ENCODE measurements at places on chromosomes 11 and 22.

DNA sequence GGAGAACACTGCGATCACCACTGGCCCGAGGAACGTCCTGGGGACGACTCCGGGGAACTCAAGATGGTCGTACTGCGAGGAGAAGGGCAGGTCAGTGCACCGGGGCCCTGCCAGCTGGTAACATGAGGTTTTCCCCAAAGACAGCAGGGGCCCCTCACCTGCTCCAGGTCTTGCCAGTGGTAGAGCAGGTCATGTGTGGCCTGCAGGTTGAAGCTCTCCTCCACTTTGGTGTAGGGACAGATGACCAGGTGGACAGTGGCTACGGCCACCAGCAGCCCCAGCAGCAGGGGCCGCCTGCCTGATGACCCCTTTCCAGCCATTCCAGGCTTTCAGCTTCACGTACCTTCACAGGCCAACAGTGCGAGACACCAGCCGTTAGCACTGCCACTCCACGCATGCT, 4.8 kb downstream of the ALG12 start:
- H3K36me3 ChIP-seq, result peaks cover 19% of the 10 kb centered on the region
- H3K4me3 ChIP-seq, result no peak overlapping the region
- no peak overlapping the region for H3K27ac ChIP-seq
- no peaks in the 10 kb centered on the region for H3K27me3 ChIP-seq

GRCh38 chr22:45672564-45673481, 1.2 kb downstream of the ATXN10 start:
- H3K27ac ChIP-seq, result no peak overlapping the region
- H3K4me1 ChIP-seq, result no peaks in the 10 kb centered on the region
- no peak for DNase-seq
- H3K27me3 ChIP-seq, result no peaks in the 10 kb centered on the region
- H3K36me3 ChIP-seq, result peaks cover 4% of the 10 kb centered on the region

DNA sequence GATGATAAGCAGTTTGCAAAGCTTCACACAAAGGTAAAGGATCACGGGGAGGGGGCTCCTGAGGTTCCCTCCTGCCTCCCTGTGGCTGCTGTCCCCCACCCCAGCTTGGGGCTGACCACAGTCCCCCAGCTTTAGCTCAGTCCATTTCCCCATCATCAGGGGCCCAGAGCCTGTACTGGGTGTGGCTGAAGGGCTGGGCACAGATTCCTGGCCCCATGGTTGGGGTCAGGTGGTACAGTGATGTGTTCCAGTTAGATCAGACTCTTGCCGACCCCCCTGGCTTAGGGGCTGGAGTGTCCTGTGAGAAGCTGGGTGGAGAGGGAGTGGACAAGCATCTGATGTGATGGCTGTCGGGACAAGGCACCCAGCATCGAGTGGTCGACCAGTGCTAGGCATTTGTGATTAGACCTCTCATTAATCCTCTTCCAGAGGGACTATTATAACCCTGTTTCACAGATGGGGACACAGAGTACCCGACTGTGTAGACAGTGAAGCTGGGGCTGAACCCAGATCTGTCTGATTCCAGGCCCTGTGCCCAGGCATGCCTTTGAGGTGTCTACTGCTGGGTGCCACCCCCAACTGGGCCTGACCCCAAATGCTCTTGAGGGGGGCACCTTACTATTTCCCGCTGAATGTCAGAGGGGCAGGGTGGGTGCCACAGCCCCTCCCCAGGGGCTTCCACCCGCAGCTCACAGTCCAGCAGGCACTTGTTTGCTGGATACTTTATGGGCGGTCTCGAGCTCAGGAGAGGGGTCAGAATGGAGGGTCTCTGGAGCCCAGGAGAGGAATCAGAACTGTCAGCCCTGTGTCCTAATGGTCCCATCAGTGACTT, 4.3 kb downstream of the SHANK3 start:
- no peaks in the 10 kb centered on the region for H3K36me3 ChIP-seq
- no peaks in the 10 kb centered on the region for H3K4me1 ChIP-seq
- H3K27me3 ChIP-seq, result peaks cover 22% of the 10 kb centered on the region

DNA sequence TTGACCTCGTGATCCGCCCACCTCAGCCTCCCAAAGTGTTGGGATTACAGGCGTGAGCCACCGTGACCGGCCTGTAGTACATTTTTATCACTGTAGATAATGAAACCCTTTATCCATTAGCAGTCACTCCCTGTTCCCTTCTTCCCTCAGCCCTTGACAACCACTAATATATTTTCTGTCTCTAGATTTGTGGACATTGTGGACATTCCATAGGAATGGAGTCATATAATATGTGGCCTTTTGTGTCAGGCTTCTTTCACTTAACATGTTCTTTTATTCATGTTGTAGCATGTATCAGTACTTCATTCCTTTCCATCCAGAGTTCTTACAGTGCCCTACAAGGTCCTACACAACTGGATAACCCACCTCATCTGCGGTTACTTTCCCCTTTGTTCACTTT, 30.5 kb downstream of the RRM1 start:
- H3K4me1 ChIP-seq, result no peaks in the 10 kb centered on the region
- no peak overlapping the region for H3K27ac ChIP-seq
- no peaks in the 10 kb centered on the region for H3K27me3 ChIP-seq
- DNase-seq, result no peak

DNA sequence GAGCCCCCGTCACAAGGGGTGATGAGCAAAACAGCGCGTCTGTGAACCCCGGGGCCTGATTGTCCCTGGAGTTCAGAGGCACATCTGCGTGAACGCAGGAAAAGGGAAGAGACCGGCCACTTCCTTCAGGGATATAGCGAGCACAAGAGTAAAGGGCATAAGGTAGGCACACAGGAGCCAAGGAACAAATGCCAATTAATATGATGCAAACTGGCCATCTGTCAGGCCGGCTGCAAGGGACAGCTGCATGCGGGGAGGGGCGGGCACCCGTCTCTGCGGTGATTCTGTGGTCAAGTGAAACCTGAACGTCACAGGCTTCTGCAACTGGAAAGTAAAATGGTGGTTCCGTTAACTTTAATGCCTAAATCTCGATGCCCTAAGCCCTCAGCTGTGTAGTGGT, 64.7 kb downstream of the TRIM29 start:
- no peak overlapping the region for H3K27ac ChIP-seq
- no peak overlapping the region for H3K4me3 ChIP-seq
- no peaks in the 10 kb centered on the region for H3K36me3 ChIP-seq

- no peak overlapping the region for H3K4me3 ChIP-seq
- H3K27me3 ChIP-seq, result peaks cover 14% of the 10 kb centered on the region
- no peak for DNase-seq
- H3K4me1 ChIP-seq, result no peaks in the 10 kb centered on the region
- no peaks in the 10 kb centered on the region for H3K36me3 ChIP-seq
- no peak overlapping the region for H3K27ac ChIP-seq
Observed at GRCh38 chr22:32911503-32911902, 110.0 kb downstream of the TIMP3 start.

DNA sequence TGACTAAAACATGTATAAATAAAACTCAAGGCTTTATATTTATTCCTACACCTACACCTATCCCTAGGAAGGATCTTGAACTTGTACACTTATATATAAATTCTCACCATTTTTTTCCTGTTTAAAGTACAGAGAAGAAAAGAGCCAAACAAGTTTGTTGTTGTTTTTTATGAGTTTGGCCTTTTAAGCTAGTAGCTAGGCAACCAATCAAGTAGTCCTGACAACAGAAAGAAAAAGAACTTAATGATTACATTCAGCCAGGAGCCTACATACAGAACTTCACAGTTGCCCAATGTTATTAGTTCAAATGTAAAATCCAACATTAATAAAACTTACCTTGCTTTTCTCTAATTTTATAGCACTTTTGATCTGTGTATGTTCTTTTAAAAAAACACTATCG, 316.2 kb downstream of the SOX6 start:
- no peaks in the 10 kb centered on the region for H3K4me1 ChIP-seq
- peaks cover 17% of the 10 kb centered on the region for H3K27me3 ChIP-seq
- H3K27ac ChIP-seq, result no peak overlapping the region
- no peak for DNase-seq
- no peak overlapping the region for H3K4me3 ChIP-seq
- no peaks in the 10 kb centered on the region for H3K36me3 ChIP-seq

- no peaks in the 10 kb centered on the region for H3K4me1 ChIP-seq
- no peak overlapping the region for H3K4me3 ChIP-seq
- H3K27ac ChIP-seq, result no peak overlapping the region
- DNase-seq, result peak; percentile 46
- H3K27me3 ChIP-seq, result peaks cover 15% of the 10 kb centered on the region
Observed at GRCh38 chr11:126098204-126098769, 35.6 kb upstream of the CDON start.

- no peak overlapping the region for H3K4me3 ChIP-seq
- H3K27ac ChIP-seq, result no peak overlapping the region
- no peak for DNase-seq
- no peaks in the 10 kb centered on the region for H3K4me1 ChIP-seq
- H3K36me3 ChIP-seq, result no peaks in the 10 kb centered on the region
- no peaks in the 10 kb centered on the region for H3K27me3 ChIP-seq
Observed at GRCh38 chr22:25402160-25402500, 162.3 kb upstream of the GRK3 start.

- no peak overlapping the region for H3K27ac ChIP-seq
- H3K36me3 ChIP-seq, result no peaks in the 10 kb centered on the region
- no peak for DNase-seq
- H3K4me3 ChIP-seq, result no peak overlapping the region
Observed at GRCh38 chr11:126529037-126529436, 173.6 kb downstream of the ST3GAL4 start.

GRCh38 chr11:74138572-74138971, 32.2 kb downstream of the C2CD3 start:
- H3K27ac ChIP-seq, result peak overlapping the region; percentile 26
- no peak overlapping the region for H3K4me3 ChIP-seq
- peaks cover 35% of the 10 kb centered on the region for H3K36me3 ChIP-seq

- H3K4me3 ChIP-seq, result peak overlapping the region; percentile 53
- H3K27ac ChIP-seq, result no peak overlapping the region
- DNase-seq, result no peak
- H3K27me3 ChIP-seq, result no peaks in the 10 kb centered on the region
Observed at GRCh38 chr22:35894464-35894878, 134.2 kb downstream of the RBFOX2 start.

- H3K27me3 ChIP-seq, result no peaks in the 10 kb centered on the region
- no peaks in the 10 kb centered on the region for H3K36me3 ChIP-seq
- DNase-seq, result no peak
- H3K27ac ChIP-seq, result no peak overlapping the region
- H3K4me1 ChIP-seq, result no peaks in the 10 kb centered on the region
Observed at GRCh38 chr11:82899186-82899820, 927 bp downstream of the PRCP start.

DNA sequence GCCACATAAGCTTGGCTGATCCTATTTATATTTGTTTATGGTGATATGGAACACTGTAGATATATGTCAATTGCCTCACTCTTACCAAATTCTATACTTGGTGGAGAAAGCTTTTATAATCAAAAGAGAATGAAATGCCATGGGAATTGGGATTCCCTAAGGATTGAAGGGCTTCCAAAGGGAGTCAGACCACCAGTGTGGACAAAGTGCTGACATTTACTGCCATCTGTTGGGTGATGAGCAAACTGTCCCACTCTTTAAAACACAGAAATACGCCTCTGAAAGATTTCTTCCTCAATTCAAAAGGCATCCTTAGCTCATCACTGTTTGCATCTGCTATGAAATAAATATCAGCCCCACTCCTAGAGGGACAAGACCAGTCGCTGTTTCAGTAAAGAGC, 7.1 kb downstream of the SLC1A2 start:
- H3K27me3 ChIP-seq, result peaks cover 33% of the 10 kb centered on the region
- no peak for DNase-seq
- H3K4me1 ChIP-seq, result no peaks in the 10 kb centered on the region
- H3K36me3 ChIP-seq, result no peaks in the 10 kb centered on the region
- H3K27ac ChIP-seq, result no peak overlapping the region
- no peak overlapping the region for H3K4me3 ChIP-seq

- H3K4me1 ChIP-seq, result no peaks in the 10 kb centered on the region
- peak; percentile 89 for DNase-seq
- no peaks in the 10 kb centered on the region for H3K27me3 ChIP-seq
- H3K27ac ChIP-seq, result no peak overlapping the region
- no peak overlapping the region for H3K4me3 ChIP-seq
Observed at GRCh38 chr22:30754971-30755758, 60.5 kb downstream of the OSBP2 start.

- no peaks in the 10 kb centered on the region for H3K36me3 ChIP-seq
- no peak for DNase-seq
- H3K27me3 ChIP-seq, result no peaks in the 10 kb centered on the region
- H3K27ac ChIP-seq, result no peak overlapping the region
Observed at GRCh38 chr11:113647856-113648255, 58.3 kb downstream of the TMPRSS5 start.

DNA sequence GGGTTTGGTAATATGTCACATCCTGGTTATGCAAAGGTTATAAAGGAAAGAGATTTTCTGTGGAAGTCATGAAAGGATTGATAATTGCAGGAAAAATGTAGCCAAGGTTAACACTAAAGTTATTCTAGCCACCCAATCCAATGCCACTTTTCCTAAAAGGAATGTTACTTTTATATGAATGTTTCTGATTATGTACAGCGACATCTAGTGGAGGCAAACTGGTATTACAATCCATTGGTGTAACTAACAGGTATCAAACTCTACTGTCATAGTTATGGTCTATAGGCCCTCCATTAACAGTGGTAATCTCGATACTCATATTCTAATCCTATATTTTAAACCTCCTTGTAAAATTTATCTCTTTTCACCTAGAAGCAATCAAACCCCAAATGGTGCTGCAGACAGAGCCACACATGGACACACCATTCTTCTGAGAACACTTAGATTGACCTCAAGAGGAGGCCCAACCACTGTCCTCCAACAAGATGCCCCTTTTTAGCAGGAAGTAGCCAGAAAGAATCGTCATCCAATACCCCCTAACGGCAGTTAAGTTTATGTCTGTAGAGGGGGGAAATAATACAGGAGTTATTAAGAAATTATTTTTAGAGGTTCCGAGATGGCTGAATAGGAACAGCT, 74.9 kb upstream of the RAG2 start:
- no peak for DNase-seq
- H3K36me3 ChIP-seq, result no peaks in the 10 kb centered on the region

- no peaks in the 10 kb centered on the region for H3K36me3 ChIP-seq
- H3K27ac ChIP-seq, result no peak overlapping the region
Observed at GRCh38 chr22:26045860-26046259, 123.4 kb upstream of the SEZ6L start.

- peaks cover 59% of the 10 kb centered on the region for H3K36me3 ChIP-seq
- H3K27ac ChIP-seq, result no peak overlapping the region
- H3K4me1 ChIP-seq, result no peaks in the 10 kb centered on the region
- no peaks in the 10 kb centered on the region for H3K27me3 ChIP-seq
- no peak for DNase-seq
Observed at GRCh38 chr22:35783943-35784614, 66.4 kb downstream of the APOL5 start.

- H3K4me3 ChIP-seq, result no peak overlapping the region
- H3K27me3 ChIP-seq, result no peaks in the 10 kb centered on the region
- no peak overlapping the region for H3K27ac ChIP-seq
- DNase-seq, result no peak
- peaks cover 5% of the 10 kb centered on the region for H3K4me1 ChIP-seq
Observed at GRCh38 chr11:70338594-70338993, 59.7 kb upstream of the CTTN start.

DNA sequence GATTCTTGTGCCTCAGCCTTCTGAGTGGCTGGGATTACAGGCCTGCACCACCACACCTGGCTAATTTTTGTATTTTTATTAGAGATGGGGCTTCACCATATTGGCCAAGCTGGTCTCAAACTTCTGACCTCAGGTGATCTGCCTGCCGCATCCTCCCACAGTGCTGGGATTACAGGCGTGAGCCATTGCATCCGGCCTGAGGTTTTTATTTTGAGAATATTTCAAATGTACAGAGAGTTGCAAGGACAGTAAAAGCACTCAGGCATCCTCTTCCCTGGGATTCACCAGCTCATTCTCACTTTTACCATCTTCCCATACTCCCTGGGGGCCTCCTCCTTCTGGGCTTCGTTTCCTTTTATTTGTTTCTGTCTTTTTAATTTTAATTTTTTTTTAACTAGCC, 12.1 kb downstream of the MED15 start:
- no peak overlapping the region for H3K27ac ChIP-seq
- DNase-seq, result no peak
- H3K4me3 ChIP-seq, result no peak overlapping the region
- H3K4me1 ChIP-seq, result no peaks in the 10 kb centered on the region
